IPS-NIHi11 (cell line): ENCODE measurements at places on chromosomes 12 and 14.

DNA sequence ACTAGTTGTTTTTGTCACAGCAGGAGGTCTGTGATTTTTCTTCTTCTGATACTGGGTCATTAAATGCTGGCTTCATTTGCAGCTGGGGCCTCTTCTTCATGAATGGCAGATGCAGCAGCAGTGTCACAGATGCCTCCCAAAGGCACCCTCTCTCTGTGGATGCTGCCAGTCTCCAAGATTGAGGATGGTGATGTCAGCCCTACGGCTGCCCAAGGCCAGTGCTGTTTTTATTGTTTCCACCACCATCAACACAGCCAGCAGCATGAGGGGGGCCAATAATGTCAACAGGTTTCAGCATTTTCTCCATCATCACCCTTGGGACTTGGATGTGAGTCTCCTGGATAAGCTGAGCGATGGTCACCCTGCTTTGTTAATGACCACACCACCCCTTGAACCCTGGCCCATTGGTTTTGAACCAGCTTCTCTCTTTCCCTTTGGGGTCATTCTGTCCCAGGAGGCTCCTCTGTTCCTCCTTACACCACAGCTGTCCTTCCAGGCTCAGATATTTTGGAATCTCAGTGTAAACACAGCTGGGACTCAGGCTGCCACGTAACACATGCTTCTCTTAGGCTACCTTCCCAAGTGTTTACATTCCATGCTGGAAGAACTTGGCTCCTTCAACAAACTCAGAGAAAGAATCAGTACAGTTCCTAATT lies 151.7 kb upstream of the DDHD1 start:
- no peak for DNase-seq

- no peak for DNase-seq
Observed at GRCh38 chr12:19382563-19382962, 56.7 kb upstream of the AEBP2 start.

DNA sequence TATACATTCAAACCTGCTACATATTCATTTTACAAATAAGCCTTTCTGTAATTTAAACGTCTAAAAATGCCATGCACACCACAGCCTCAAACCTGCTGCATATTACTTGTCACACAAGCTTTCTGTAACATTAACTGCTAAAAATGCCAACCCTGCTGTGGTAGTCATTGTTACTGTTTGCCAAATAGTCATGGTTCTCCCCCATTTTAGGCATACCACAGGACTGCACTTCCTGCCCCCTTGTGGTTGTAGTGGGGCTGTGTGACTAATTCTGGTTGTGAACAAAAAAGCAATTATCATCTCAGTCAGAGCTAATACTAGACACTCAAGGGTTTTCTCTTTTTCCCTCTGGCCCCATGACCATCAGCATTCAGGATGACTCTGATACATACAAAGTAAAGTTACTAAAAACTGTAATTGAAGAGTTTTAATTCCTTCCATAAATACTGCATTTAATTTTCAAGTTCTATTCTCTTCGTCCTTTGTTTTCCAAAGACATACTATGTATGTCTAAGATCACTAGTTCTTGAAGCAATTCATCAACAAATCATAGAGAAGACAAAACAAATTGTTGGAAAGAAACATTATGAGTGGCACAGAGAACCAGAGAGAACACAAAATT lies 5.7 kb upstream of the SLC35F4 start:
- peak; percentile 59 for DNase-seq

DNA sequence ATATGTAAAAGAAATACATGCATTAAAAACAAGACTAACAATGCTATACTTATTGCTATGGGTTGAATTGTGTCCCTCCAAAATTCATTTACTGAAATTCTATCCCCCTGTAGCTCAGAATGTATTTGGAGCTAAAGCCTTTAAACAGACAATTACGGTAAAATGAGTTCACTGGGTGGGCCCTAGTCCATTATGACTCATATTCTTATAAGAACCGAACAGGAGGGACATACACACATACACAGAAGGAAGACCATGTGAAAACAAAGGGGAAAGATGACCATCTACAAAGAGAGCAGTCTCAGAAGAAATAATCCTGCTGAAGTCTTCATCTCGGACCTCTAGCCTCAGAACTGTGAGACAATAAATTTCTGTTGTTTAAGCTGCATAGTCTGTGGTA lies 77.1 kb upstream of the ANKS1B start:
- no peak for DNase-seq

DNA sequence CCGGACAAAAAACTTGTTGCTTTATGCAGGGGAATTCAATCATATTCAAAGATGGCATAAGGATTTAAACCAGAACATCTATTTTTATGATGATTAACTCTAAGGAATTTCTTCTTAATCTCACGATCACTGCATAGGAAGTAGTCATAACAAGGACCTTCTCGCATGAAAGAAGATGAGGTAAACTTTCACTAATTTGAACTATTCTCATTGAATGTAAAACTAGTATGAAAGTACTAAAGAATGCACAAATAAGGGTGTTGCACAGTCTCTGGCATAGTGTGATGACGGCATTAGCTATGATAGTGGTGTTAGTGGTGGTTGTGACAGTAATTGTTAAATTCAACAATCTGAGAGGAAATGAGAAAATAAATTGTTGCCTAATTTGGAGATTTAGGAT lies 280.0 kb downstream of the SLC6A15 start:
- no peak for DNase-seq

- DNase-seq = no peak
Observed at GRCh38 chr14:68636597-68636996, 156.3 kb downstream of the ZFP36L1 start.

DNA sequence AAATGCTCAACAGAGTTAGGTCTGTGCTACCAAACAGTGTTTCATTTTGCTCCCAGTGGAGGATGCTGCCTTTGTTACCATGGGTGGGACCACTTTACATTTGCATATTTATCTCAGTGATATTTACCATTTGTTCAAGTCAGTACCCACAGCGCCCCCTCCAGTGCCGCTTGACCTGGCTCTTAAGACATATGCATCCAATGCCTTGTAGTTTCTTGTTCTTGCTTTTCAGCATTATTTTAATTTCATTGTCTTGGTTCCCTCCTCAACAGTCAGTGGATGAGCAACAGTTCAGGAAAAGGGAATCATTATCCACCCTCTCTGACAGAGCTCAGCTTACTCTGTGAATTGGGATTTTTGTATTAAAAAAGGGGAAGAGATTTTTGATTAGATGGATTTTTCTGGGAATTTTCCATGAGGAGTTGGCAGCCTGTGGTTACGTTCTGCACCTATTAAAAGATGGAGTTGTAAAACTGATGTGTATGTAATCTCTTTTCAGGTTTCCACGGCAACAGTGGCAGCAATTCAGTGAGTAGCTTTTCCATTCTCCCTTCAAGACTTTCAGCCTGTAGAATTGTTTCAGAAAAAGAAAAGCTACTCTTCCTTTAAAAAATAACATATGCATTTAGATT lies 240.5 kb upstream of the DAAM1 start:
- no peak for DNase-seq

DNA sequence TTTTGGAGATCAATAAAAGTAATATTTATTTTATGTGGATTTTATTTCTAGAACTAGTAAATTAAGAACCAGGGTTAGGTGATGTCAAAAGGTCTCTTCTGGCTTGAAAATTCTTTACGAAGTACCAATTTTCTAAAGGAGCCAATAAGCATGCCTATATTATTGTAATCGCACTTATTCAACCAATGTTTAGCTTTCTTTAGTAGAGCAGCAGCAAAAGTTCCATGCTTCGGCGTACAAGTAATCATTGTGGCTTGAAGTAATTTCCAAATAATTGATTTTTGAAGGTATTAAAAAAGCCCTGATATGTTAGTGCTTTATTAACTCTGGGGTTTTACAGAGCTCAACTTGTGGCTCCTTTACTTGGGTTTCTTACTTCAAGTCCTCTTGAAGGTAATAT lies 3.4 kb downstream of the RMST start:
- no peak for DNase-seq

DNA sequence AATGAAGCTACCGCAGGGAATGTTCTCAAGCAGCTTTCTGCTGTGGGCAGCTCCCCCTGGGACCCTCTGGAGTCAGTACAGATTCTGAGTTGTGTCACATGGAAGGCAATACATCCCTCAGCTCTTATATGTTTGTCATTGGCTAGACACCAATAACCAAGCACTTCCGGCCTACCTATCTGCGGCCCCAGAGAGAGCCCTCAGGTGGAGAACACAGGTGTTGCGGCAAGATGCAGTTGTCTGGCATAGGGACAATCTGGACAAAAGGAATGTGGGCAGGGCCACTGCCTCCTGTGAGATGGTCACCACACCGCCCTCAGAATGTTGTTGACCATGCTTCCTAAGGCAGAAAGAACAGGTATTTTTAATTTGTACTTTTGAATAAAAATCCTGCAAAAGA lies 118.7 kb downstream of the BRMS1L start:
- DNase-seq = peak; percentile 84

GRCh38 chr12:26431211-26431610 lies 235.8 kb downstream of the SSPN start:
- DNase-seq = no peak

DNA sequence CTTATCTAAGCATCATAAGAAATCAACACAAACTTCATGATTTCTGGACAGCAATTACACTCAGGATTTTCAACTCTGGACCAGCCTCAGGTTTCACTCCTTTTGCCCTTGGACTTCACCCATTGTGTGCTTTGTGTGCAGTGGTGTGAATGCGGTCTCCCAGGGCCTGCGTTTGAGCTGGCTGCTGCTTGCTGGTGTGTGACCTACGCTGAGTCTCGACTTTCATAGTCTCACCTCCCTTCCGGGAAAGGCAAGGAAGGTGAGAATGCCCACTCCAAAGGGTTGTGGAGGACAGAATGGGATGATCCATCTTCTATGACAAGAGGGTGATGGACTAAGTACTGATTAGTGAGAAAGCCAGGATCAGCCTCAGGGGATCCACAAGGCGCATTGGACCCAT lies 228.8 kb downstream of the C12orf75 start:
- DNase-seq = no peak

GRCh38 chr14:81219759-81220579 lies 790 bp downstream of the GTF2A1 start:
- peak; percentile 27 for DNase-seq

DNA sequence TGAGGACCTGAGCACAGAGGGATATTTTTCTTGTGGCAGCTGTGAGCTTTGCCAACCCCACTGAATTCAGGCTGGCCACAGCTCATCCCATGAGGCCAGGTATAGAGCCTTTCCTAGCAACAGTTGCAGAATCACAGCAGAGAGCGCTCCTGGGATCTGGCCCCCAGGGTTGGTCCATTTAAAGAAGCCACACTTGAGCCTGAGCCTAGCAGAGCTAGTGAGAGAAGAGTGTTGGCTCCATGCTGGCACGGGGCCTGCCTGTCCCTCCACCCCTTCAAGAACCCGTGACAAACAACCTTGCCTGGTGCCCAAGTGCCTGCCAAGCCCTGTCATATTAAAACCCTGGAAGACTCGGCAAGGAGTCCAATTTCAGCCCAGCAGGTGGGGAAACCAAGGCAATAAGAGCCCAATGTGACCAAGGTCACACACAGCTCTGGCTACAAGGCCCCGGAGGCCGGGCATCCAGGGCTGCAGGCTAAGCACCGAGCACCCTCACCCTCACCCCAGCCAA lies 91.6 kb downstream of the LRRC74A start:
- no peak for DNase-seq

GRCh38 chr12:9037431-9037830 lies 48.1 kb downstream of the KLRG1 start:
- no peak for DNase-seq

DNA sequence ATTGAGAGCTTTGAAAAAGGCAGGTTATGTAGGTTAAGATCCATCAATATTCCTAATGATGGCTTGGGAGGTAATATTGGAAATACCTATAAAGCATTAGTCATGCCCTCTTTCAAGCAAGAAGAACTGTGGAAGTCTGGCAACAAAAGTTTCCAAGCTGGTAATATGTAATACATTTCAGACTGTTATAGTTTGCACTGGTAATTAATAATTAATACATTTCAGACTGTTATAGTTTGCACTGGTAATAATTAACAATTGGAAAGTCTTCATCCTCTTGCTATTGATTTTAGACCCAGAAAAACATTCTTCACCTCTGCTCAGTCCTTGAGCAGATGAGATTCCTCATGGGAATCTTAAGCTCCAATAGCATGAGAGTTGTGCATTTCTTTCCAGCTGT lies 29.0 kb upstream of the WDR89 start:
- DNase-seq = no peak

DNA sequence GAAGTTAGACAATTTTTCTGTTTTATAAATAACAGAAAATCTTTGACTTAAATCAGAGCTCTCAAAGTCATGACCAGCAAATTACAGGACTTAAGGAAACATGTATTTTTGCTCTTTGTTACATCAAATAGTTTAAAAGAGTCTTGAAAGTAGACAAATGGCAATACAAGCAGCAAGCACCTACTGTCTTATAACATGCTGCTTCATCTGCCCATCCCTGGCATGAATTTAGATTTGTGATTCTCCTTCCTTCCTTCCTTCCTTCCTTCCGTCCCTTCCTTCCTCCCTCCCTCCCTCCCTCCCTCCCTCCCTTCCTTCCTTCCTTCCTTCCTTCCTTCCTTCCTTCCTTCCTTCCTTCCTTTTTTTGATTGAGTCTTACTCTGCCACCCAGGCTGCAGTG lies 715.6 kb upstream of the FLRT2 start:
- no peak for DNase-seq

GRCh38 chr12:66061557-66062289 lies 68.8 kb downstream of the LLPH start:
- peak; percentile 36 for DNase-seq

DNA sequence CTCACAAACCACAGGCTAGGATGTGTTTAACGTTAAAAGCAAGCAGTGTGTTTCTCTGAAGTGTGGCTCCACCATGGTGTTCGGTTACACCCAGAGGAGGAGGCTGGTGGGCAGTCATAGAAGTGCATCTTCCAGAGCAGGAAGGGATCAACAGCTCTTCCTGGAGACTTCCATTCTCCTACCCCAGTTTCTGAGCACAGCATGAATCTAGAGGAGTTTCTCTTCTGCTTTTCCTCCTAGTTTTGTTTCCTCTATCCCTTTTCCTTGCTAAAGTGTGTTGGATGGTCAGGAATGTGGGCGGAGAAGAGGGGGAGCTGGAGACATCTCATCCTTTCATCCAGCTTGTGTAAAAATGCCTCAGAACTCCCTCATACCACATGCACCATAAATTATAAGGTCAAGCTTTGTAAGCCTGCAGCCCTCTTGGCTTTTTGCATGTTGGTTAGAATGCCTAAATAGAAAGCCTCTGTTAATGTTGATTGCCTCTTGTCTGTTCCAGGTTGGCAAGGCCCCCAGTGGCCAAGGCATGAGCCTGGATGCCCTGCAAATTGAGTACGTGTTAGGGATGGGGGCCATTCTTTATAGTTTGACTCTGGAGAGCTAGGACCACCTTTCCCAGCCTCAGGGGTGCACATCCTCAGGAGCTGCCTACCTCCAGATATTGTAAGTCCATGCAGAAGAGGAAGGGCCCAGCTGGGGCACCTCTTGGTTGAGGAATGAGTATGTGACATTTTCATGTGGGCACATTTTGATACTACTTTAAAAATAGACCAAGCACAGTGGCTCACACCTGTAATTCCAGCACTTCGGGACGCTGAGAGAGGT lies 4.0 kb upstream of the CKAP4 start:
- DNase-seq = no peak

GRCh38 chr12:111730420-111730819 lies 36.3 kb upstream of the ALDH2 start:
- no peak for DNase-seq
